ENCODE measurements at places on chromosomes 16 and 17. TPM values are rescaled to one million over a fixed set of nuclear protein-coding genes. Genes with fewer than 3 reads are reported as not detected.

The MVP gene
- 15.3 TPM for polyA plus RNA-seq

The TERF2IP gene
- polyA plus RNA-seq, result 79.4 TPM

The TMC6 gene
- polyA plus RNA-seq, result 24.8 TPM

The KRT36 gene
- not detected for polyA plus RNA-seq

The SPATA32 gene
- polyA plus RNA-seq, result 0.38 TPM

The ACLY gene
- polyA plus RNA-seq, result 86.0 TPM

The HEATR3 gene
- polyA plus RNA-seq, result 23.3 TPM

The VASN gene
- 30.1 TPM for polyA plus RNA-seq

The P2RX1 gene
- polyA plus RNA-seq, result 0.67 TPM

The SCO1 gene
- polyA plus RNA-seq, result 41.2 TPM

The TNFRSF12A gene
- polyA plus RNA-seq, result 6.7 TPM

DNA sequence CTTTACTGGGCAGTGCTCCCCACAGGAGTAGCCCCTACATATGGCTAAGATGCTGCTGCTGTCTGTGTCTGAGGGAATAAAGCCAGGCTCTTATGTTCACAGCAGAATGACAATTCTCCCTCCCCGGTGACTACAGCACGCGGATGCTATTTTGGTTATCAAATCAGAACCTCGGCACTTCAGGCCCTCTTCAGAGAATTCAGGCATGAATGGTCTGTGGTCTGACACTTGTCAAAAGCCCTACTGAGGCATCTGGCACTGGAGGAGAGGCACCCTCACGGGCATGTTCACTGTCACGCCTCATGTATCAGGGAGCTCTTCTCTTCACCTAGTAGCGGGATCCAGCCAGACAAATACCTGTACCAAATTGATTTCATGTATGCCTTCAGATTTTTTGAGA is 30.4 kb downstream of the KIAA0513 start:
- DNase-seq, result no peak

DNA sequence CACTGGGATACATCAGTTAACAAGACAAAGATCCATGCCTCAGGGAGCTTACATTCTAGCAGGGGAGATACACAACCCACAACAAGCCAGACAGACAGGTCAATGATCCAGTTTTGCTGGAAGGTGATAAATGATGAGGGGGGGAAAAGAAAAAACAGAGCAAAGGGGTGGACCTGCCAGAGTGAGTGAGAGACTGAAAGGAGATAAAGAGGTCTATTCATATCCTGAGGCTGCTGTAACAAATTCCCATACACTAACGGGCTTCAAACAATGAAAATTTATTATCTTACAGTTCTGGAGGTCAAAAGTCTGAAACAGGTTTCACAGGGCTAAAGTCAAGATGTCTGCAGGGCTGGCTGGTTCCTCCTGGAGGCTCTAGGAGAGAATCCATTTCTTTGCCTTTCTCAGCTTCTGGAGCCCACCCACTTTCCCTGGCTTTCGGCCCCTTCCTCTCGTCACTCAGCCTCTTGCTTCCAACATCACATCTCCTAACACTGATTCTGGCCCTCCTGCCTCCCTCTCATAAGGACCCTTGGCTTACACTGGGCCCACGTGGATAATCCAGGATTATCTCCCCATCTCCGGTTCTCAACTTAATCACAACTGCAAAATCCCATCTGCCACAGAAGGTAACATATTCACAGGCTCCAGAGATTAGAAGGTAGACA is 81.5 kb downstream of the GAS7 start:
- DNase-seq, result no peak

GRCh38 chr16:9136596-9136995 is 45.2 kb downstream of the HAPSTR1 start:
- DNase-seq, result no peak

DNA sequence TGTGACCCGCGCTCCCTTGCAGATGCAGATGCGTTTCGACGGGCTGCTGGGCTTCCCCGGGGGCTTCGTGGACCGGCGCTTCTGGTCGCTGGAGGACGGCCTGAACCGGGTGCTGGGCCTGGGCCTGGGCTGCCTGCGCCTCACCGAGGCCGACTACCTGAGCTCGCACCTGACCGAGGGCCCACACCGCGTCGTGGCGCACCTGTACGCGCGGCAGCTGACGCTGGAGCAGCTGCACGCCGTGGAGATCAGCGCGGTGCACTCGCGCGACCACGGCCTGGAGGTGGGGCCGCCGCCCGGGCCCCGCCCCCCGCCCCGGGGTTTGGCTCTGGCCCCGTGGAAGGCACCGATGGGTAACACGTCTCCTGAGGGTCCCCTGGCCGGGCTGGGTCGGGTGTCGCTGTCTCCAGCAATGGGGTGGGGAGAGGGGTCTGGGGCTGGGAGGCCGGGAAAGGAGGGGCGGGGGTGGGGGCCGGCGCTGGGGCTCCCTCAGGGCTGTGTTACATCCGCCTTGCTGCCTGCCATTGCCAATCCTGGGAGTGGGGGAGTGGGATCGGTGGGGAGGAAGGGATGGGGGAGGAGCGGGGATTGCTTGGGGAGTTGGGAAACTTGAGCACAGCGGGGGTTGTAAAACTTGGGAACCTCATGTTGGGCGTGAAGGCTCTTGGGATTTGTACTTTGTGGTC is 737 bp downstream of the NUDT16L1 start:
- DNase-seq, result peak; percentile 72

DNA sequence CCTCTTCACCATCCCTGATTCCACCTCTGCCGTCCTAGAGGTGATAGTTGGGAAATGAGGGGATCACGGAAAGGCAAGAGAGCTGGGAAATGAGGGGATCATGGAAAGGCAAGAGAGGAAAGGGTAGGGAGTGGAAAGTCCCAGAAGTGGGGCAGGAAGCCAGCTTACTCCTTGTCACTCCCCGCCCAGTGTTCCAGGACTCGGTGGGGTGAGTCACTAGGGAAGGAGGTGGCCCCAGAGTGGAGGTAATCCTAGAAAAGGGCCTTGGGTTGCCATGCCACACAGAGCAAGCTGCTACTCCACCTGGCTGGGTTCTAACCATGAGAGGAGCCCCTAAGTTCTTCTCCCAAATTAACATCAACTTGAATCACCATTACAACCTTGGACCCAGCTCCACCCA is 14.8 kb downstream of the ALOXE3 start:
- no peak for DNase-seq

DNA sequence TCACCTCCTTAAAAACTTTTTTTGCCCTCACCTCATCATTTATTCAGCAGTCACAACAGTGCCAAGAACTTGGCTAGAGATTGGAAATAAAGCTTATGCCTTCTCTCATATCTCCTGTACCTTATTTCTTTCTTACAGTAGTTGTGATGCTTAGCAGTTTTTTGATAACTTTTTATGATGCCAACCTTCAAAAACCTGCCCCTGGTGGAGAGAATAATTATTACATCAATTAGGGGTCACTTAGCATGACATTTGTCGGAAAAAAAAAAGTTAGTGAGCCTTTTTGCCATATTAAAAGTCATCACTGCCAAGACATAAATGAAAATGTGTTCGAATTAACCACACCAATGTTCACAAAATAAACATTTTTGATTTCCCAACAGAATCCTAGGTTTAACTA is 296.6 kb downstream of the WWOX start:
- DNase-seq, result no peak

DNA sequence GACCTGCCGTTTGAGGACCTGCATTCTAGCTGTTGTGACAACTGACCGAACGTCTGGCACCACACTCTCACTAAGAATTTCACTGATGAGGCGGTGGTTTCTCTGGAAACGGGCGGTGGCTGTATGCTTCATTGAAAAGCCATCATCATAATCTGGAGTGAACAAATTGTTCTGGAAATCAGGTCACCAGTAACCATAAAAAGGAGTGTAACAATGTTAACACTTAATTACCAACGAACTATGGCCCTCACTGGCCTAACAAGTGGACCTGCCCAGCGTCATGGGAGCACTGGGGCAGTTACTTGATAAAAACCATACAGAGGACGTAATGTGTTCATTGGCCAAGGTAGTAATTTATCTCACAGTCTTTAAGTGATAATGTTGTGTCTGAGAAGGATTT is 15.4 kb downstream of the SMARCE1 start:
- no peak for DNase-seq

GRCh38 chr16:31200821-31201568 is 1.6 kb downstream of the PYCARD start:
- no peak for DNase-seq

DNA sequence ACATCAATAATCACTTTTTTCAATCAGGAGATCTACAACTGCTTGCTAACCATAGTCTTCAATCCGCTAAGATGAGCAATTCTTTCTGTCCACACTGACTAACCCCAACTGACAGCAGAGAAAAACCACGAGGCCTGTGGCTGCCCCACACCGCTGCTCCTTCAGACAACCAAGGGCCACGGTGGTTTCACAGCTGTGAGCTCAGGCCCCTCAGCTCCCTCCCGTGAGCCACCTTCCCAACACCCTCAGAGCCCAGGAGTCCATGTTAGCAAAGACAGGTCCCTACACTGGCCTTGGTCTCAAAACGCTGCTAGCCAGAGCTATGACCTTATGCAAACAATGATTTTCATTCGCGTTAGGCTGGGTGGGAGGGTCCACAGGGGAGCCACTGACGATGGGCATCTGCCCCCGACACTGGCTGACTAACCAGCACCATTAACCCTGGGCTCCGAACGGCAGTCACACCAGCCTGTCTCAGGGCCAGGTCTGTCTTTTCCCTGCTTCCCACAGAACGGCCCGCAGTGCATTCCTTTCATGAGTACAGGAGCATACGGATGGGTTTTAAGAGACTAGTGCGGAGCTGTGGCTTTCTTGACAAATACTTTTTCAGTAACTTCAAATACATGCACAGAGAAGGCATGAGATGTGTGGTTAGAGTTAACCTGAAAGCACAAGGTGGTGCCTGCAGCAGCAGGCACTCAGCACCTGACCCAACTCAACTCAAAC is 67.3 kb downstream of the ANKRD11 start:
- DNase-seq, result no peak

- no peak for DNase-seq
Measured at GRCh38 chr17:62787366-62787765, 20.7 kb downstream of the MARCHF10 start.

DNA sequence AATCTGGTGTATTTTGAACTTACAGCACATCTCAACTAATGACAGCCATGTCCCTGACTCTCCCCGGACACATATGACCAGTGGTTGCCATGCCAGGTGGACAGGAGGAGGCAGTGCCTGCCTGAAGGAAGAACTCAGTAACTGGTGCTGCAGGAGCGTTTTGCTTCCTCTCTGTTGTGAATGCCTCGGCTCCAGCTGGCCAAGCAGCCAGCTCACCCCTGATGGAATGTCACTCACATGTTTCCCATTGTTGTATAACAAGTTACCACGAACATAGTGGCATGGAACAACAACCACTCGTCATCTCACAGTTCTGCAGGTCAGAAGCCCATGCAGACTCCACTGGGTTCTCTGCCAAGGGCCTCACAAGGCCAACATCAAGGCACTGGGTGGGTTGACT is 20.1 kb upstream of the IRF8 start:
- no peak for DNase-seq

DNA sequence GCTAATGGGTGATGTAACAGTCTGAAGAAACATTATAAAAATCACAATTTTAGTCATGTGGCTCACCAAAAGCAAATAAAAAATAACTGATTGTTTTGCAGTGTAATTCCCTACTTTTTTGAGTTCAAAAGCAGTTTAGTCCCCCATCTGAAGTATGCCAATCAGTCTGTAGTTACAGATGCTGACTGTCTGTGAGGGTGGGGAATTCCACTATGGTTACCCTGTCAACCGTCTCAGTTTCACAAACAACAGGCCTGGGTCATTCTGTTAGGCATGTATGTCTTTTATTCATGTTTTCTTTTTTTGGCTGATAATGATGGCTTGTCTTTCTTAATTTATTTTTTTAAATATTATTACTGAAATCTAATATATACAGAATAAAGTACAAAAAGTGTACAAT is 69.3 kb downstream of the STXBP4 start:
- DNase-seq, result no peak

GRCh38 chr16:87921236-87921773 is 15.0 kb downstream of the CA5A start:
- no peak for DNase-seq

DNA sequence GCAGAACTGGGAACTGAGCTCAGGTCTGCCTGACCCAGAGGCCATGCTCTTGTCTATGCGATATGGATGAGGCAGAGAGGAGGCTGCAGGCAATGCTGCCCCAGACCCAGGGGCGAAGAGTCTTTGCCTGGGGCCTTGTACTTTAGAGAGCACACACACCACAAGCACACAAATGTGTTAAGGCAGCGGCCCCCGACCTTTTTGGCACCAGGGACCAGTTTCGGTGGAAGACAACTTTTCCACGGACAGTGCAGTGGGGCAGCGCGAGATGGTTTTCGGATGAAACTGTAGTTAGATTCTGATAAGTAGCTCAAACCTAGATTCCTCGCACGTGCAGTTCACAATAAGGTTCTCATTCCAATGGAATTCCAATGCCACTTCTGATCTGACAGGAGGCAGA is 6.7 kb downstream of the MT4 start:
- DNase-seq, result no peak
